Activated B cell treated with CpG ODN at 0.5 μM for 24 hours (primary cell): ENCODE measurements at places on chromosomes 5 and 9. TPM values are rescaled to one million over a fixed set of nuclear protein-coding genes. Genes with fewer than 3 reads are reported as not detected.

DNA sequence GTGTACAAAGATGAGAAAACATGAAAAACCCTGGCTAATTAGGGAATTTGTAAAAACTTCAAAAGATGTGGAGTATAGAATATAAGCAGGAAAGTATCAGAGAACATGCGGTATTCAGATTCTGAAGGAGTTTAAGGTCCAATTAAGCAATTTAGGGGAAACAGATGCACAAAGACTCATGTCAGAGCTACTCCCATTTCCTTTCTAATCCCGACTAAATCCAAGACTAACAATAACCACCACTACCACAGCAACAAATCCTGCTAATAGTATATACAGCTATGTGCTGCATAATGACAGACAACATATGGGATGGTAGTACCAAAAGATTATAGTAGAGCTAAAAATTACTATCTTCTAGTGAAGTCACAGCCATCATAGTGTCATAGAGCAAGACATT, 102.1 kb downstream of the LURAP1L start:
- no peaks in the 10 kb centered on the region for H3K27me3 ChIP-seq
- H3K27ac ChIP-seq = no peak overlapping the region
- H3K4me1 ChIP-seq = no peaks in the 10 kb centered on the region
- DNase-seq = no peak
- no peak overlapping the region for H3K4me3 ChIP-seq
- H3K36me3 ChIP-seq = no peaks in the 10 kb centered on the region

GRCh38 chr9:37924538-37924937, 20.6 kb upstream of the SLC25A51 start:
- no peak overlapping the region for H3K4me3 ChIP-seq
- no peak for DNase-seq
- no peaks in the 10 kb centered on the region for H3K36me3 ChIP-seq
- H3K27me3 ChIP-seq = peaks cover 2% of the 10 kb centered on the region
- H3K27ac ChIP-seq = no peak overlapping the region

- no peak overlapping the region for H3K27ac ChIP-seq
- H3K36me3 ChIP-seq = no peaks in the 10 kb centered on the region
- no peak for DNase-seq
- peaks cover 9% of the 10 kb centered on the region for H3K27me3 ChIP-seq
- H3K4me1 ChIP-seq = no peaks in the 10 kb centered on the region
These were observed 36.5 kb upstream of the FAT2 start for GRCh38 chr5:151627650-151628049.

S100Z gene
- 0.61 TPM in 1 of 2 replicates, not detected in the other for total RNA-seq

PNPLA7 gene
- 5.5 and 6.1 TPM in 2 replicates for total RNA-seq
